Bladder microvascular endothelial cell (primary cell): ENCODE measurements at places on chromosomes 1 and 21. TPM values are rescaled to one million over a fixed set of nuclear protein-coding genes. Genes with fewer than 3 reads are reported as not detected.

Gene GABRD
- 0.13 and 0.81 TPM in 2 replicates for total RNA-seq

Gene RGS1
- total RNA-seq, result not detected in 2 replicates

Gene ANGPTL7
- total RNA-seq, result 0.16 TPM in 1 of 2 replicates, not detected in the other

Gene TPTE
- not detected in 2 replicates for total RNA-seq

Gene C8A
- not detected in 2 replicates for total RNA-seq

Gene IL12RB2
- total RNA-seq, result 0.19 TPM in 1 of 2 replicates, not detected in the other

Gene STYXL2
- not detected in 2 replicates for total RNA-seq

Gene ZNF669
- total RNA-seq, result 8.3 and 12.4 TPM in 2 replicates

Gene ESPN
- total RNA-seq, result 2.0 TPM in 1 of 2 replicates, not detected in the other
